ENCODE measurements at places on chromosomes 5 and 9.

- no peak for ATAC-seq
Measured at GRCh38 chr9:13787234-13787833, 507.8 kb upstream of the MPDZ start.

GRCh38 chr9:129990269-129991010, 52.5 kb downstream of the FNBP1 start:
- ATAC-seq = peak; percentile 48

DNA sequence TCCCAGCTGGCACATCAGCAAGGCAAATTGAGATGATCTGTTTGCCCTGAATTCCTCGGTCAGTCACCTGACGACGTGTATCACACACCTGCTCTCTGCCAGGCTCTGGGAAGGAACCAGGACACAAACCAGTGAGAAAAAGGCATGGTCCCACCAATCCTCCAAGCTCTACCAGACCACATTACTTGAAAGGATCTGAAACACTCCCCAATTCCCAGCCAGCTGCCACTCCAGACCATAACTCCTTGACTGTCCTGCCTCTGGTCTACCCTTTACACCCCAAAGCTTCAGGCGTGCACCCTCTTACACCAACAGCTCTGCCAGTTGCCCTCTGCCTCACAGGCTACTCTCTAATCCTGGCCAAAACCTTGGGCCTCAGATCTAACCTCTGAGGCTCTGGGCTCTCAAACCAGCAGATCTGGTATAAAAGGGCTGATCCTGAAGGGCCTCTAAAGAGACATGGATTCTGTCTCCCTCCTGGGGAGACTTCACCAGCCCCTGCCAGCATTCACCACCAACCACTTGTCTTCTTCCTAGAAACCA, 6.8 kb downstream of the MGAT1 start:
- ATAC-seq = no peak

GRCh38 chr5:73844165-73844564, 218.2 kb downstream of the ARHGEF28 start:
- no peak for ATAC-seq

- ATAC-seq = no peak
Measured at GRCh38 chr5:88190106-88190834, 78.4 kb downstream of the TMEM161B start.

DNA sequence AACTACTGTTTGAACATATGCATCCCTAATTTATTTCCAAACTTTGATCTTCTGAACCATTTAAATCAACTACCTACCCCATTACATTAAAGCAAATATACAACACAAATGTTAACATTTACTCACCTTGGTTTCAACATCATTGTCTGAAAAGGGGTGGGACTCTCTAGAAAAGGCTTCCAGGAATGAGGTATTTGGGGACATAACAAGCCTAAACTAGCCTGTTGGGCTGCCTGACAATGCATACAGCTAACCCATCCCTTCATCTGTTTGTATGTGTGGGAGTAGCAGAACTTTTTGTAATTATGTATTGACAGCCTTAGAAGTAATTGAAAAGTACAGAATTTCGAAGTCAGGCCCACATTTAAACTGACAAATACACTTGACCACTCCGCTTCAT, 2225.9 kb upstream of the C9orf72 start:
- no peak for ATAC-seq

DNA sequence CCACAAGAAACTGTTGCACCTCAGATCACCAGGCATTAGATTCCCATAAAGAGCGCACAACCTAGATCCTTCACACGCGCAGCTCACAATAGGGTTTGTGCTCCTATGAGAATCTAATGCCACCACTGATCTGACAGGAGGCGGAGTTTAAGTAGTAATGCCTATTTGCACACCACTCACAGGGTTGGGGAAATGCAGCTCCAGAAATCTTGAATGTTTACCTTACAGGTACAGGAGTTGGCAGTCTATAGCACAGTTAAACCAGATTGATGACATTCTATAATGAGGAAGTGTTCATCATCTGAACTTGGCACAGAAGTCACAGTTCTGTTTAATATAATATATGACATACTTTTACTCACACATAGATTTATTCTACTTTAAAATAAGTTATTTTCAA, 732.2 kb upstream of the ZNF608 start:
- ATAC-seq = no peak

DNA sequence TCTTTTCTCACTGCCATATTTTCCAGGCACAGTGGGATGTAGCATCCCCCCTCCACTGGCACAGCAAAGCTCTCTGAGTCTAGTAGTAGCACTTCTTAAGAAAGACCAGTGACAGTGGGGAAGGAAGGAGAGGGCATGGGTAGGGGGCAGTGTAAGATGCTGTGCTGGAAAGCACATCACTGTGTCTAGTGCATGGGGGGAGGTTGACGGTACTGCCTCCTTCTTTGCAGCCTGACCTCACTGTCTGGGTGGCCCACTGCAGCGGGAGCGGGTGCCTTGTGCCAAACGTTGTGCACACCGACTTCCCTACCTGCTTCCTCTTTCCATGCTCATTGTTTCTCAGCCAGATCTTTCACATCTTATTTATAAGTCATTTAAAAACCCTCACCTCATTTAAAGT, 91.8 kb downstream of the PDE8B start:
- peak; percentile 90 for ATAC-seq

GRCh38 chr9:108786901-108787689, 68.7 kb downstream of the ACTL7B start:
- ATAC-seq = peak; percentile 9

DNA sequence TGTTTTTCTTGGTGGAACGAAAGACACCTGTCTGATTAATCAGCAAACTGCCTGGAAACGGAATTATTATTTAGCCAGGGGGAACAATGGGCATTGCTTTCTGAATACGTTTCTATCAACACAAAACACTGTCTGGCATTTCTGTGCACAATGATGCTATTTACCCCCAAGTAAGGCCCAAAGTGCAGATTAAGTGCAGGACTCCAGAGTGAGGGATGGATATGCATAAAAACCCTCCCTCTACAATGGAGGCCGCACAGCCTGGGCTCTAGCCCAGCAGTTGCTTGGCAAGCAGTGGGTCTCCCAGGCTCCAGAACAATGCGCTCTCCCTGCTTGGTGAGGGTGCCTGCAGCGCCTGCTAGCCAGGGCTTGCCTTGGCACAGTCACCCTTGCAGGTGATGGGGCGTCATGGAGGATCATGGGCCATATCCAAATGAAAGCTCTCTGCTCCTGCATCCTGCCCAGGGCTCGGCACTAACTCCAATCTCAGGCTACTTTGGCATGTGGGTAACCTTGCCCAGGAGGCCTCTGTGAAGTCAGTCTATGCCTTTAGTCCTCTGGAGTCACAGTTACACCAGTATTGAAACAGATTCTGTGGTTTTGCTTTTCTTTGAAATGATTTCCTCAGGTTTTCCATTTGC, 11.5 kb upstream of the SPATA24 start:
- ATAC-seq = no peak

DNA sequence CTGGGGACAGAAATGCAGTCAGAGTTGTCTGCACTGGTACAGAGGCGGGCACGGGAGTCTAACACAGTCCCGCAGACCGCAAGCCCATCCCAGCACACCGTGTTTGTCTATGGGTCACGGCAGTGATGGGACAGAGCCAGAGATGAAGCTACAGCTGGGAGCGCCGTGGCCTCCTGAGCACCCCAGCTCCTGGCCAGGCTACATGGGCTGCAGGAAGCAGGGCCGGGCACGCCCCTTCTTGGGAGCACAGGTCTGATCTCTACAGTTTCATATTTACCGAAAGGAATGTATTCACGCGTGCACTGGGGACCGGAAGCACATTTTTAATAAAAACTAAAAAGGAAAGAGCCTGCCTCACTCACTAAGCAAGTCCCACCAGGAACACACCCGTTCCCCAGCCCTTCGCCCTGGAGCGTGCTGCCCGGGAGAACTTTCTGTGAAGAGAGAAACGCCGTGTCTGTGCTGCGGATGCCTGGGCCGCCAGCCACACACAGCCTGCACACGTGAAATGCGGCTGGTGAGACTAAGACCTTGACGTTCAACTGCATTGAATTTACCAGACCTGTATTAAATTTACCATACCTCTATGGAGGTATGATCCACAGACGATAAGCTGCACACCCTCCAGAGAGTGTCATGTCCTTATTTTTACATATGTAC, 81.1 kb downstream of the VAV2 start:
- ATAC-seq = no peak

- ATAC-seq = no peak
Measured at GRCh38 chr9:18623221-18624079, 149.5 kb downstream of the ADAMTSL1 start.

DNA sequence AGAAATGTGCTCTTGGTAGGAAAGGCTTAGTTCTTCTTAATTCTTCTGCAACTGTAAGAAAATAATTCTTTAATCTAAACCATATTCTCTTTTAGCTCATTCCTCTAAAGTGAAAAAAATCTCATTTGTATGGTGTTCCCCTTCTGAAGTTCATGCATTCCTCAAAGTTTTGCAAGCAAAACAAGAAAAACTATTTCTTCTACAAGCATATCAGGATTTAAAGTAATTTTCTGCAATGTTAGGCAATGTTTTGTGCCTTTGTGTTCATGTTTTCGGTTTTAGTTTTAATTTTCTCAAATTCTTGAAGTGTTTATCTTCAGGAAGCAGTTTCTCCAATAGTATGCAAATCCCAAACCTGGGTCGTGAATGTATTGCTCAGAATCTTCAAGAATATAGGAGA, 12.7 kb upstream of the GPR21 start:
- ATAC-seq = no peak

GRCh38 chr5:33772380-33772897, 119.4 kb downstream of the ADAMTS12 start:
- ATAC-seq = no peak

GRCh38 chr9:32820322-32820721, 37.0 kb downstream of the TMEM215 start:
- ATAC-seq = no peak

DNA sequence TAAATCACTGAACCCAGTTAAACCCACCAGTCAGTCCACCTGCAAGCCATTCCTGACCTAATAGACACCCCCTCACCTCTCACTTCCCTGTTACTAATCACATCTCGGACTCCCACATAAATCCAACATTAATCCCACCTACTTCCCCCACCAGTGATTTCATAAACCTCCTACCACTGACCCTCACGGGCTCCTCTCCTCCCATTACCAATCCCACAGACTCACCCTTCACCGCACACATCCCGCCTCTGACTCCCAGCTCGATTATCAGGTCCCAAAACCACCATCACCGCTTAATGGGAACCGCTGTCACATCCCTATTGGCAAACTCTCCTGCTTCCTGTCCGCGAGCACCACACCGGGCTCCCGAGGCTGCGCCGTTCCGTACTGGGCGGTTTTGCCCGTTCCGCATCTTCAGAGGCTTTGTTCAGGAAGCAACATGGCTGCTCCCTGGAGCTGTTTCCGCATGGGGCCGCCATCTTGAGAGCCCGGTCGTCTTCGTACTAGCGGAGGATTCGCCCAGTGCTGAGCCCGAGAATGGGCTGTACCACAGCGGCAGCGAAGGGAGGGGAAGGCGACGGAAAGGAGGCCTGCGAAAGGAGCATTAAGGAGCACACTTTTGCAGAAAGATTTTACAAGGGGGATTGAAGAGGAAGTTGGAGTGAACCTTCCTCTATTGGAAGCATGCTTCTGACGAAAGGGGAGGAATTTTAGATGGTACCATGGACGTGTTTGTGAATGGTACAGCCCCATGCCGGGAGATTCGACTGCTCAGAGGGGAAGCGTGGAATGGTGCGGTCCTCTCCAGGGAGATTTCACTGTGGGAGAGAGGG, at the start of gene ZNF300:
Gene ZNF300 (minus strand): TSS at position 502 of the 833 bp plus-strand sequence. CDS start 1,825 bp downstream, outside the sequence.
- ATAC-seq = peak; percentile 86

- no peak for ATAC-seq
Measured at GRCh38 chr9:98698856-98699255, 9.9 kb downstream of the GABBR2 start.

DNA sequence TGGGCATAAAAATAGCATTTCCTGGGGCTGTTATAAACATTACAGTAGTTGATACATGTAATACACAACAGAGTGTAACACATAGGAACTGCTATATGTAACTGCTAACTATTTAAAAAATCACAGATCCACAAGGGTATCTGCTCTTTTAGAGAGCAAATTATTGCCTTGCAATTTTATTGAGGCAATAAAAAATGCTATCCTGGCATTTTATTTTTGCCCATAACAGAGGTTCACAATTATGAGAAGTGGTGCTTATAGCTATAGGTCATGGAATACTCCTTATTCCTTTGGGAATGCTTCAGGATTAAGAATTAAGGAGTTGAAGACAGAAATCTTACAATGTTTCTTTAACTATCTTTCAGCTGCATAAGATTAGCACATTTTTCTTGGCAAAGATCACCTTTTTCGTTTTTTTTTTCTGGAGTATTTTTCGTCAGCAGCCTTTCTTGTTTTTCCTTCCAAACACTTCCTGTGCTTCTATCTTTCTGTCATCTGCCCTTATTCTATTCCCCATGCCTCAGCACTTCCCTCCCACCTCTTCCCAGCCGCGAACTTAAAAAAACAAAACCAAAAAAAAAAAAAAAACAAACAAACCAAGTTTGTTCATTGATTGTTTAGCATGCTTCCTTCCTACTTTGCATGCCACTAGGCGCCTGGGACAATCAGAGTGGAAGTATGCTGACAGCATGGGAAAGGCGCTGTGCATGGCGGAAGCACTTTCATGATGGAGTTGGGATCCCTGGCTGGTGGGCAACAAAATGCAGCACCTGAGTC, 264.2 kb downstream of the MAST4 start:
- no peak for ATAC-seq

- no peak for ATAC-seq
Measured at GRCh38 chr9:69115621-69116020, 58.5 kb upstream of the TJP2 start.

GRCh38 chr9:128316421-128316820, 5.8 kb downstream of the TRUB2 start:
- no peak for ATAC-seq

DNA sequence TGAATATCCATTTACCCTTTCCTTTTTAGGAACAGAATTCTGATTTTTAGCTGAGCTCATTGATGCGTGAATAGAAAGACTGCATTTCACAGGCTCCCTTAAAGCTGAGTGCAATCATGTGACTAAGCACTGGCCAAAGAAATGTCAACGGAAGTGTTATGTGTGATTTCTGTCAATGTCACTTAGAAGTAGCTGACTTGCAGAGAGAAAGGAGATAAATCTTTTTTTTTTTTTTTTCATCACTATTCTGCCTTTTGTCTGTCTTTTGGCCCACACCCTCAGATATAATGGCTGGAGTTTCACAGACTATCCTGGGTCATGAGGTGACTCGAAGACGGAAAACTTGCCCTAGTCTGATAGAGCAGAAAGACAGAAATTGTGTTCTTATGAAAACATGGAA, 39.3 kb upstream of the SLC27A6 start:
- ATAC-seq = no peak

GRCh38 chr9:10055886-10056395, 556.9 kb downstream of the PTPRD start:
- ATAC-seq = no peak

DNA sequence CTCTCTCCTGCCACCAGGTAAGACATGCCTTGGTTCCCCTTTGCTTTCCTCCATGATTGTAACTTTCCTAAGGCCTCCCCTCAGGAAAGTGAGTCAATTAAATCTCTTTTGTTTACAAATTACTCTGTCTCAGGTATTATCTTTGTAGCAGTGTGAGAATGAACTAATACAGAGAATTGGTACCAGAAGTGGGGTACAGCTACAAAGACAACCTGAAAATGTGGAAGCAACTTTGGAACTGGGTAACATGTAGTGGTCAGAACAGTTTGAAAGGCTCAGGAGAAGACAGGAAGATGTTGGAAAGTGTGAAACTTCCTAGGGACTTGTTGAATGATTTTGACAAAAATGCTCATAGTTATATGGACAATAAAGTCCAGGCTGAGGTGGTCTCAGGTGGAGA, 97.2 kb downstream of the FAM170A start:
- ATAC-seq = no peak

Data from stimulated activated memory B cell treated with anti-CD40 and anti-IgM and Interleukin-4, amounts not matched to agents 10 μg/mL and 1 μg/mL and 100 μg/mL, for 72 hours (primary cell).